ENCODE measurements at places on chromosomes 3 and 15.

GRCh38 chr3:136678981-136679380 is 73.2 kb downstream of the STAG1 start:
- DNase-seq, result no peak
- H3K4me1 ChIP-seq, result peaks cover 16% of the 10 kb centered on the region
- no peak overlapping the region for H3K27ac ChIP-seq
- no peaks in the 10 kb centered on the region for H3K36me3 ChIP-seq

DNA sequence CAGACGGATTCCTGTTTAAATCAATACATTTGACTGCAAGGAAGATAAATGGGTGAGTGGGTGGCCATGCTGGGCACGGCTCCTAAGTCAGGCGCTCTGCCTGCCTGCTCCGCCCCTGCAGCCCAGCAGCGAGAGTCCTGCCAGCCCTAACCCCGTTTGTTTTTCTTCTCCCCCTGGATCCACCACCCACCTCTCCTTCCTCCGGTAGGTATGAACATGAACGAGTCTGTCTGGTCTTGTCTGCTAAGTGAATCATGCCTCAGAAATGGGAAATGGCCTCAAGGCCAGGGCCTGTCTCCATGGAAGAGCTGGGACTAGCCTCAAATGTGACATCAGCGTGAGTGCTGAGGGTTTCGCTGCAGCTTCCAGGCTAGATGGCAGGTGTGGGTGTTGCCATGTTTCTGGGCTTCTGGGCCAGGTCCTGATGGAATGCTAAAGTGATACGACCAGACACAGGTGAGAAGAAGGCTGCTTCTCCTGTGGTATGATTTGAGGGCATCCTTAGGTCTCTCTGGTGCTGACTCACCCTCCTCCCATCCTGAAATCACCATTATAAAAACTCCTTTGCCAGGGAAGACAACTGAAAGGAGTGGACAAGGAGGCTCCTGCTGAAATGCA is 5.6 kb upstream of the FEM1B start:
- no peaks in the 10 kb centered on the region for H3K36me3 ChIP-seq
- peaks cover 33% of the 10 kb centered on the region for H3K4me1 ChIP-seq
- H3K4me3 ChIP-seq, result no peak overlapping the region

GRCh38 chr3:31008994-31009393 is 114.5 kb upstream of the GADL1 start:
- H3K27ac ChIP-seq, result no peak overlapping the region
- no peaks in the 10 kb centered on the region for H3K36me3 ChIP-seq
- DNase-seq, result no peak
- H3K27me3 ChIP-seq, result no peaks in the 10 kb centered on the region
- H3K4me3 ChIP-seq, result no peak overlapping the region
- peaks cover 10% of the 10 kb centered on the region for H3K4me1 ChIP-seq

GRCh38 chr3:122730240-122730639 is 49.6 kb downstream of the PARP14 start:
- H3K4me3 ChIP-seq, result no peak overlapping the region
- no peak for DNase-seq
- no peaks in the 10 kb centered on the region for H3K27me3 ChIP-seq
- no peak overlapping the region for H3K27ac ChIP-seq

DNA sequence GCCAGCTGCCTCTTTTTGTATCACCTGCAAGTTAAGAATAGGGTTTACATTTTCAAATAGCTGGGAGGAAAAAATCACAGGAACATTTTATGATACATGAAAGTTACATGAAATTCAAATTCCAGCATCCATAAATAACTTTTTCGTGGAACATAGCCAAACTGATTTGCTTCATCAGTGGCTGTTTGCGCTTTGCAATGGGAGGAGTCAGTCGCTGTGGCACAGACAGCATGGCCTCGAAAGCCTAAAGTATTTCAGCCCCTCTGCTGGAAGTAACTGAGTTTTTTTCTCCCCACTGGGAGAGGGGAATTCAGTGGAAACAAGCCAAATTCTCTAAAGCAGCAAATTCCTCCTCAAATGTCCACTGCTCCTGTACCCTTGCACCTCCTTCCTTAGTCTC is 271.9 kb downstream of the SUCLG2 start:
- no peak for DNase-seq
- no peaks in the 10 kb centered on the region for H3K27me3 ChIP-seq
- no peaks in the 10 kb centered on the region for H3K36me3 ChIP-seq
- no peaks in the 10 kb centered on the region for H3K4me1 ChIP-seq
- no peak overlapping the region for H3K27ac ChIP-seq
- no peak overlapping the region for H3K4me3 ChIP-seq

DNA sequence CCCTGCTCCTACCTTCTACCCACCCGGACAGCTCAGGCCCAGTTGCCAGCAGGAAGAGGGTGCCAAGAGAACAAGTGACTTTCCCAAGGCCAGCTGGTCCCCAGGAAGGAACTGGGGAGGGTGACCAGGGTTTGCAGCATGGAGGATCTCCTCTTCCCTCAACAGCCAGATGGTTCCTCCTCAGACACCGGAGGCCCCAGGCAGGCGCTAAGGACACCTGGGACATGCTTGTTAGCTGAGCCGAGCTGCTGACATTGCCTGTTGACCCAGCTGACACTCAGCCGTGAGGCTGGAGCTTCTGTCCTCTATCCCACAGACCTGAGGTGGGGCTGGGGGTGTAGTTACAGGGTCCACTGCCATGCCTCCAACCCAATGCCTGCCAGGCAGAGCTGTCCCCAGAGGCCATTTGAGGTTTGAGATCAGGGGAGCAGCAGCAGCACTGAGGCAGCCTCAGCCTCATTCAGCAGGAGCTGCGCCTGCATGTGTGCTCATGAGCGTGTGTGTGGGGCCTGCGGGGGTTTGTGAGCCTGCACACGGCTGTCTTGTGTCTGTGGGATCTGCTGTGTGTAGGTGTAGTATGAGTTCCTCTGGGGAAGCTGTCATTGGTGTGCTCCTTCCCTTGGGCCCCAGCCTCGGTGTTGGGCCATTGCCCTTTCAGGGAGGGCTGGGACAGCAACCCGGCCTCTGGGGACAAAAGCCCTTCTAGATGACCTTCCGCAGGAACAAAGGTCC is 7.1 kb downstream of the CPLX3 start:
- no peak overlapping the region for H3K27ac ChIP-seq
- H3K27me3 ChIP-seq, result peaks cover 2% of the 10 kb centered on the region
- no peaks in the 10 kb centered on the region for H3K4me1 ChIP-seq
- peaks cover 21% of the 10 kb centered on the region for H3K36me3 ChIP-seq

DNA sequence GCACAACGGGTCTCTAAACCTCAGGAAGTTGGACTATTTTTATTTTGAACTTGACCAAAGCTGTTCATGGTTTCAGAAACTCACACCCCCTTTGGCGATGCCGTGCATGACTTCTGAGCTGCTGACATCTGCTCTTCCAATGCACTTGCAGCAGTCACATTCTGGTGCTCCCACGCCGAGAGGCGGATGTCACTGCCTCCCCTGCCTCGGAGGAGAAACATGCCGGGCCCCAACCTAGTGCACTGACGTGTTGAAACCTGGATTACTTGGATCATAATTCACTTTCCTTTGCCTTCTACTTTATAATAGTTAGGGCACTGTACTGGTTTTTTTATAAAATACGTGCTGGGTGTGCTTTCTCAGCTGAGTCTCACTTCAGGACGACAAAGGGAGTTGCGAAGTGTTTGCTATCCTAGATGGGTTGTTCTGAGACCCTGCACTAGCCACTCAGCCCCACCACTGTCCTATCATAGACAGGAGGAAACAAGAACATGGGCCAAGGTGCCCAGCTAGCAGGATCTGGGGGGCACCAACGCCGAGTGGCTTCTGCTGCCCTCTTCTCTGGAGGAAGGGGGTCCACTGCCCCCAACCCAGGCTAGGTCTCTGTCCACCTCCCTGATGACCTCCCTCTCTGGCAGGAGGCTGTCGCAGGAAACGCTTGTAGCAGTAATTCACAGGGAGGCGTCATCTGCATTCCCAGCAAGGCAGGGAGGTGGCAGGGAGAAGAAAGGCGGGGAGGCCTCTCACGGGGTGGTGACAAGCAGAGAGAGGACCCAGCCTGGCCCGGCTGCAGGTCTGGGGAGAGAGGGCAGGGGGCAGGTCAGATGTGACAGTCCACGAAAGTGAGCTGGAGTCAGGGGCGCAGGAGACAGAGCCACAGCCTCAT is 158.8 kb upstream of the IQSEC1 start:
- peaks cover 26% of the 10 kb centered on the region for H3K27me3 ChIP-seq
- no peak overlapping the region for H3K4me3 ChIP-seq
- no peak overlapping the region for H3K27ac ChIP-seq
- no peaks in the 10 kb centered on the region for H3K36me3 ChIP-seq
- H3K4me1 ChIP-seq, result peaks cover 10% of the 10 kb centered on the region

GRCh38 chr3:108311797-108312196 is 15.4 kb downstream of the HHLA2 start:
- H3K4me3 ChIP-seq, result no peak overlapping the region
- DNase-seq, result no peak
- no peaks in the 10 kb centered on the region for H3K27me3 ChIP-seq
- H3K27ac ChIP-seq, result no peak overlapping the region
- H3K4me1 ChIP-seq, result no peaks in the 10 kb centered on the region

GRCh38 chr3:71419369-71419768 is 164.2 kb downstream of the FOXP1 start:
- no peak overlapping the region for H3K27ac ChIP-seq
- peaks cover 15% of the 10 kb centered on the region for H3K4me1 ChIP-seq
- H3K27me3 ChIP-seq, result no peaks in the 10 kb centered on the region
- DNase-seq, result no peak
- no peaks in the 10 kb centered on the region for H3K36me3 ChIP-seq

Measured in lower lobe of right lung (tissue), 2 donors.